A549 (cell line): ENCODE measurements at places on chromosomes 6 and 20.
A peak's percentile ranks its signal among the peaks of the same experiment; 100 is the strongest.

GRCh38 chr6:106363401-106364138 is 3.1 kb downstream of the CRYBG1 start:
- no peak for DNase-seq

- peak; percentile 93 for DNase-seq
Measured at GRCh38 chr20:50957798-50958614, at the start of gene DPM1. Gene DPM1, minus strand, starts transcription at chr20:50958532. Its CDS starts 9 bp downstream, at chr20:50958523.

- DNase-seq = no peak
Measured at GRCh38 chr6:37283671-37284151, 25.8 kb upstream of the TMEM217 start.

DNA sequence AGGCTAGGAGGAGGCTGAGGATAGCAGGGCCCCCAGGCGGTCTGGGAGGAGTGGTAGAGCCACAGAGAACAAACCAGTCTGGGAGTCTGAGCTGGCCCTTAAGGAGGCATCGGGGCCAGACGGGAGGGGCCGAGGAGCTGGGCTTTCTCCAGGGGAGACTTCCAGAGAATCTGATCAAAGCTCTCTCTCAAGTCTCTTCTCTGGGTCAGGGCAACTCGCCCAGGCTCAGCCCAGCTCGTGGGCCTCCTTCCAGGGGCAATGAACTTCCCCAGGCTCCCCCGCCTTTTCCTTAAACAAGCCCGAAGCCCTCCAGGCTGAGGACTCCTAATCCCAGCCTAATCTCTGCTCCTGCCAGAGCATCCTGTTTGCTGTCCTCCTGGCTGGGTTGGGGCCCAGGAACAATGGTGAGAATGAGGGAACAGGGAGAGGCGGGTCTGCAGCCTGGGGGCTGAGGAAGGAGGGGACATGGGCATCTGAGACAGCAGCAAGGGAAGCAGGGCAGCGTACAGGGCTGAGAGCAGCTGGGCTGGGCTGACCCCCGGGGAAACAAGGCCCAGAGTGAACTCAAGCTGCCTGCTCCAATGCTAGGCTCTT is 173.6 kb downstream of the ANKRD60 start:
- no peak for DNase-seq

DNA sequence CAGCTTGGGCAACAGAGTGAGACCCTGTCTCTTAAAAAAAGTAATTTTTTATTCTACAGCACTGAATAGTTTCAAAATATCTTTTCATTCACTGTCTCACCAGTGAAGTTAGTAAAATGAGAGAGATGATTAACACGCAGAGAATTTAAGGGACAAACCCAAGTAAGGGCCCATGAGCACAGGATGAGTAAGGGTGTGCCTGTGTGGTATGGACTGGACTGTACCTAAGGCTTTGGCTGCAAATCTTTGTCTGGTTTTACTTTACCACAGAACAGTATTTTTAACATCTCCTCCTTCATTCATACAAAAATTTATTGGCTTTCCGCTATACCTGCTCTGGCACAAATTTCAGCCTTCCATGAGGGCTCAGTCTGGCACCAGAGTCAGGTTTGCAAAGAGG is 433.3 kb downstream of the UTRN start:
- DNase-seq = no peak

GRCh38 chr20:19415786-19416185 is 203.3 kb downstream of the SLC24A3 start:
- no peak for DNase-seq

DNA sequence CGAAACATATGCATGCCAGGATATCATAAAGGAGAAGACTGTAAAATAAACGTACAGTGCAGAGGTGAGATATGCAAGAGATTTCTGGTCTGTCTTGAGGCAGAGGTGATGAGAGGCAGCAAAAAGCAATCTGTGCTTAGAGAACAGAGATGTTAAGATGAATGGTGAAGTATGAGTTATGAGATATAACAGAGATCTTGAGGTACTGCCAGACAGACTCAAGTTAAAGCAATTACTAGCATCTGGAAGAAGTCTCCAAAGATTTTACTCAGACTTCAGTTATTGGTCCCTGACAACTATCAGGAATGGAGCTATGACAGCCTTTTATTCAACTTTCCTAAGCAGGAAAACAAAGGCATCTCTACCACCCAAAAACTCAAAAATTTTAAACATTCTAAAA is 122.8 kb upstream of the DST start:
- DNase-seq = no peak

DNA sequence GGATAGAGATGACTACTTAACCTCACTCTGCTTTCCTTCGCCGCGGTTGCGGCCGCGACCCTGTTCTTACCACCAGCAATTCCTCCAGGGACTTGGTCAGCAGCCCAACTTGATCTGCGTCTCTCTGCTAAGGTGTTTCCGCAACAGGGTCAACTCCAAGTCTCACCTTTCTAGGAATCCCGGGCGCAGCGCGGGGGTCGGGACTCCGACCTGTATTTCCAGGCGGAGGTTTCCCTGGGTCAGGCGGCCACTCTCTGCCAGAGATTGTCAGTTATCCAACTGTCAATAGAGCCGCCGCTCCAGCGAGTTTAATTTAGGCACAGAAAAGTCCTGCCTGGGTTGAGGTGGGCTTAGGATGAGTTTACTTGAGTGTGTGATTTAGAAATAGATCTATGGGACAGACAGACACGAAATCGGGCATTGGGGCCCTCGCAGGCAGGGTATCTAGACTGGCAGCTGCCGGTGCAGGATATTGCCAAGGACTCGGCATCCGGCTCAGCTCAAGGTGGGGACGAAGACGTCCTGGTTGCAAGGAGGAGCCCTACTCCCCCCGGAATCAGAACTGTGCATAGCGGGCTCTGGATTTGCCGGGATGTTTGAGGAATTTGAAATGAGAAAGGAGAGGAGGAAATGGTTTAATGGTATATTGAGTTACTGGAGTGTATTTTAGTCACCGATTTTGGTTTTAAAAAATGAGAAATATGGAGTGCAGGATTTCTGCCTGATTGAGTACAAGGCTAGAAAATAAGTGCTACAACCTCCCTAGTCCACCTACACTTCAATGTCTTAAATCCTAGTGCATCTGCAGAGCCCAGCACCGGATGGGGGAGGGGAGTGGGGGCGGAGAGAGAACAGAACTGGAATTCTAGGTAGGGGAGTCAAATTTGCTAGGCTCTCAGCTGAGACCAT is 23.7 kb downstream of the POM121L2 start:
- no peak for DNase-seq

GRCh38 chr20:48298851-48299484 is 513.7 kb upstream of the SULF2 start:
- DNase-seq = peak; percentile 76

DNA sequence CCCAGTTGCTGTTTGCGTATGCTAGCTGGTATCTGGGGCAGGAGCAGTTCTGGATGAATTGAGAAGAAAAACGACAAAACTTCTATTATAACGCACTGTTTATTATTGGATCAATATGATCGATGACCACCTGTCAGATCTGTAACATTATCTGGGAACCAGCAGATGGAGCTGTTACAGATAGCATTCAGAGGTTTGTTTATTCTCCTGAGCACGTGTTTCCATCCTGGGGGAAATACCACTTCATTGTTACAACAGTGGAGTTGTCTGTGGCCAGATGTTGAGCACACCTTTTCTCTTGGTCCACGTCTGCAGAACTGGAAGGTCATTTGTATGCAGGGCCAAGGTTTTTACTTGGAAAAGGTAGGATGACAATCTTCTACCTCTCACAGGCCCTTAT is 16.0 kb upstream of the NKX2-2 start:
- no peak for DNase-seq

GRCh38 chr6:127178746-127179145 is 60.3 kb downstream of the RSPO3 start:
- DNase-seq = no peak

DNA sequence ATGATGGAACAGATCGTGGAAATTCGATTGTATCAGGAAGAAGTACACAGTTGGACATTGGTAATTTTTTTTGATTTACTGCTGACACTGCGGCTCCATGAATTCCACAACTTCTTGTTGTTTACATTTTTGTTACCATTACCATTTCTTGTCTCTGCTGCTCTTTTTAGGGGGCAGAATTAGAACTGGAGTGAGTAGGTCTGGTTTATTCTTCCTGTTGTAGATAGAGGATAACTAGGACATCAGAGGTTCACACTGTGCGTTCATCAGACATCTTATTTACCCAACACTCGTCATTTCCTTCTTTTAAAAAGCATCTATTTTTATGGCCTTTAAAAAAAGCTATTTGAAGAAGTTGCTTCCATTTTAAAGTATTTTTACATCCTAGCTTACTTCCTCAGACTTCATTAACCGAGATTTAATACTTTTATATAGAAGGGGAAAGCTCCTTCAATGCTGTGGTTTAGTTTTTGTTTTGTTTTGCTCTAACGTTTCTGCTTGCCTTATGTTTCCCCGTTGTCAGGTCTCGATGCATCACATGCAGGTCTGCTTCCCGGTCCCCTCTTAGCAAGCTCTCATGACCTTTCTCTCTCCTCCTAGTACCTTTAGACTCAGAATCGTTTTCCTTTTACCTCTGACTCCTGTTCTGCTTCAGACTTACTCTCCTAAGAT is 139.1 kb downstream of the ARID1B start:
- no peak for DNase-seq

- no peak for DNase-seq
Measured at GRCh38 chr6:28960846-28961500, 37.2 kb upstream of the TRIM27 start.

GRCh38 chr20:16222859-16223411 is 350.3 kb downstream of the KIF16B start:
- no peak for DNase-seq

DNA sequence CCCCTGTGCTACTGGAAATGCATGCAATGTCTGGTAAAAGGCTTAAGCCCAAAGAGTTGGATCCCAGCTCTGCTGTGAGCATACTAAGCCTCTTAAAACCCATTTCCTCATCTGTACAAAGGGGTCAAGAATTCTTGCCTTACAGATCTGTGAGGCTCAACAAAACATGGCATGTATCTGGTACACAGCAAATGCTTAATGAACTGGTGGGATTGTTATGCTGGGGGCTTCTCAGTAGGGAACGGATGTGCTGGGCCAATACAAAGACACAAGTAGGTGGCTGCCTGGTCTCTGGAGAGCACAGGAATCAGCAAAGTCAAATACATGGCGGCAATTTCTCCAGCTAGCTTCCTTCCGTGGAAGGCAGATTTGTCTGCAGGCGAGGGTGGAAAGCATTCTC is 62.3 kb downstream of the LAMP5 start:
- no peak for DNase-seq

DNA sequence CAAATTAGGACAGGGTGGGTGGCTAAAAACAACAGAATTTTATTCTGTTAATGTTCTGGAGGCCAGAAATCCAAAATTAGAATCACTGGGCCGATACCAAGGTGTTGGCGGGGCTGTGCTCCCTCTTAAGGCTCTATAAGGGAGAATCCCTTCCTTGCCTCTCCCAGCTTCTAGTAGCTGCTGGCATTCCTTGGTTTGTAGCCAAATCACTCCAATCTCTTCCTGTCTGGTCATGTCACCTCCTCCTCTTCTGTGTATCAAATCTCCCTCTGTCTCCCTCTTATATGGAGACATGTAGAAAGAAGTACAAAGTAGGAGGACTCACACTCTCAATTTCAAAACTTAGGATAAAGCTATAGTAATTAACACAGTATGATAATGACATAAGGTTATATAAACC is 102.9 kb upstream of the SIRPA start:
- no peak for DNase-seq

GRCh38 chr6:30828027-30828962 is 56.0 kb upstream of the DDR1 start:
- peak; percentile 70 for DNase-seq

DNA sequence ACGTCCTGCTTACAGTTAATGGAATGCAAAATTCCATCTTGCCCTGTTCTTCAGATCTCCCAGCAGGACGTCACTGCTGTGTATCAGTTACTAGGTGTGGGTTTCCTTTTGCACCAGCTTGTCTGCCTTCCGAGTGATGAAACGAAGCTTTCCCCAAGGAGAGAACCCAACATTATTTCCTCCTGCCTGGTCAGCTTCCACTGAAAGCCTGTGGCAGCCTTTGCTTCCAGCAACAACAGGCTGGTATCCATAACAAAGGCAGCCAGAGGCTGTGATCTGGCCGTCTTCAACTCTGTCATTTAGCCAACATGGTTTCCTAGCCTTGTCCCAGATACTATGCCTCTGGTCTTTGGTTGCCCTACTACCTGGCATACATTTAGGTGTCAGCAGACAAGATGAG is 78.9 kb upstream of the HEY2 start:
- DNase-seq = no peak

DNA sequence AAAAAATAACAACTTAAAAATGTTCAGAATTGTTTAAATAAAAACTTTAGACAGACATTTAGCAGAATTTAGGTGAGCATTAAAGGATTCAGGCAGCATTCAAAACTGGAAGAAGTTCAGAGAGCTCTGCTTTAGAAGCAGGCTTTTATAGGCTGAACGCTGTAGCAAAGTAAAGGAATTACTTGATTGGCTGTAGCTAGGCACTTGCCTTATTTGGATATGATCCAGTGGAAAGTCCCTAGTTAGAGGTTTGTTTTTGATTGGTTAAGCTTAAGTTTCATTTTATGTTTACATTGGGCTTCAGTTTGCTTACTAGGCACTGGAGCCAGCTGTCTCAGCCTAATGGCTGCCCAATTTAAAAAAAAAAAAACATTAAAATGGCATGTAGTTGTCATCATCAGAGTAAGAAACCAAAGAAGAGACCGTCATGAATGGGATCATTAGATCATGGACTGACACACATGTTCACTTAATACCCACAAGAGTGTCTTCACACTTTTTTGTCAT is 65.1 kb downstream of the CBFA2T2 start:
- DNase-seq = peak; percentile 91

DNA sequence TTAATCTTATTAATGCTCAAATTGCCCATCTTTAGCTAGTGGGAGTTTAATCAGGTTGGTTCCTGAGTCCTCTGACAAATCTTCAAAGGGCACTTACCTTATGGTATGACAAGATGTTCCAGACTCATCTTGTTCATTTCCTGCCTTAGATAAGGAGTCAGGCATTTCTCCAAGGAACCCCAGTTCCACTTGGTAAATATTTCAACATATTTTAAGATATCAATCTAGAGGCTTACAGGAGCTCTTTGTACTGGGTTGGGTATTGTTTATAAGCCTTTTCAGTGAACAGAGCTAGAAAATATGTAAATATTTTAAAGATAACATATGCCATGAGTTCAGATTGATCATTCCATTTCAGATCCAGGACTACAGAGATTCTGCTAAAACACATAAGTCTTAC is 159.8 kb downstream of the RCAN2 start:
- DNase-seq = no peak

GRCh38 chr6:33451606-33452005 is 2.8 kb upstream of the ZBTB9 start:
- no peak for DNase-seq

DNA sequence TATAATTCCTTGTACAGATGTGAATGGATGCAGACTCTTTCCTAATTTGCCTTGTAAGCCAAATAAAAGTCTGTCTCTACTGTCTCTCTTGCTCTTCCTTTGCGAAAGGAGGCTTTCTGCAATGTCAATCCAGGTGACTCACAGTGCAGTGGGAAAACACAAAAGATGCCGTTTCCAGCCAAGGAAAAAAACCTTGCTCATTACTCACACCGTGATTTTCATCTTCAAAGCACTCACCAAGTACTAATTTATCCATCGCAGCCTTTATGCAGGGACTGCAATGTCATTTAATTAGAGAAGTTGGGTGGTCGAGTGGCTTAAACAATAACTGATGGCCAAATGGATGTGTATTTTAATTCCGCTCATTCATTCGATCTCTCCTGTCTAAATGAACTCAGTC is 23.8 kb downstream of the SAYSD1 start:
- no peak for DNase-seq
